ENCODE measurements at places on chromosomes 11 and 22.
A peak's percentile ranks its signal among the peaks of the same experiment; 100 is the strongest.

DNA sequence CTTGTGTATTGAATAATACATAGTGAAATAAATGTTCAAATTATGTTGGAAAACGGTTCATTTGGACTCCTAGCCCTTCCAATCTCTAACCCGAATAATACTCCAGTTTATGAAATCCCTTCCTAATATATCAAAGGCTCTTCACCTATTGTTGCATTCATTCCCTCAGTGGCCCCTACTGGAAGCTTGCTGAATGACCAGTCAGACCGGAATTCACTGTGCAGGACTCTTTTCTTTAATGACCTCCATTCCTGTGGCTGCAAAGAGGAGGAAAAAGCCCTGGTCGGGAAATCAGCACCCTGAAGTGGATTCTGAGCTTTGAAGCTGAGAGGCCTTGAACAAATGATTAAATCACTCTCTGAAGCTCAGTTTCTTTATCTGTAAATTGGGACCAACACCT is 19.1 kb upstream of the RCN1 start:
- DNase-seq = no peak

DNA sequence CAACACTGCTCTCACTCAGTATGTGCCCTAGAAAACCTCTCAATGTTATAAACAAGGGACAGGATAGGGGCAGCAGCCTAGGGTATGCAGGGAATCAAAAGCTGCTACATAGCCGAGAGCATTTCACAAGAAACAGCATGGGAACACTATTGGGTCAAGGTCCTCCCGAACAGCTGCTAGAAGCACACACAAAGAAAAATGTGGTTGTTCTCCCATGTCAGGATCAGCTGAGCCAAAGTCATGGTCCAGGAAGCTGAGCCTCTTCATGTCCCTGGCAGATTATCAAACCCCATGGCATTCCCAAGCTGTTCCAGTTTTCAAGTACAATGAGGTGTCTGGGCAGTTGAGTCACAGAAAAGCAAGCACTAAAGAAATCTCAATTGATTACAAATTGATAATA is 21.0 kb upstream of the GDPD4 start:
- DNase-seq = peak; percentile 9

DNA sequence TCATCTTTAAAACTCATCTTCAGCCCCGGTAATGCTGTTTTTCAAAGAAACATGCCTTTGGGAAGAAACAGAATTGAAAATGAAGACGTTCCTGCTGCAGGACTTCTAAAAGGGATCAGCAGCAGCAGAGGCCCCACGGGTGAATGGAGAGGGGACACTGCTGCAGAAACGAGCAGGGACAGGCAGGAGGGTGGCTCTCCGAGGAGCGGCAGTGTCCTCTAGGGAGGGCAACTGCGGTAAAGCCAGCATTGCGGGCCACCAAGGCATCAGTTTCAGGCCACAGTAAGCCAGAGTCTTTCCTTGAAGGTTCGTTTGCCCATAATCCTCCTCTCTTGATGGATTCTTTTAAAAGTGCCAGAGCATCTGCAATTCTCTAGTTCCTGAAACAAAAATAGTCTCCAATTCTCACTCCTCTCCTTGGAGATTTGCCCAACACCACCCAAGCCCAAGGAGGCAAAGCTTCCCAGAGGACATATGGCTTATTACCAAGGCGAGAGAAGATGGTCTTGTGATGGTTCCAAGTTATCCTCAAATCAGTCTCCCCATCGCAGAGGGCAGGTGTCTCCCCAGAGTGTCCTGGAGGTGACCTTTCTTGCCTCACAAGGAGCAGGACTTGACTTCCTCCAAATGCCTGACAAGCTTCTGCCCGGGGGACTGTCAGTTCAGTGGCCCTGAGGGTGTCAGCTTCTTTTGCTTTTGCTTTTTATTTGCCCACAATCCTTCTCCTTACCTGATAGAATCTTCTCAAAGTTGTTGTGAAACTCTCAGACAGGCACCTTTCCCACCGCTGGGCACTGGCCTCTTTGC is 341.1 kb upstream of the B3GAT1 start:
- DNase-seq = no peak

GRCh38 chr11:34052608-34053160 is 1.2 kb downstream of the CAPRIN1 start:
- no peak for DNase-seq

GRCh38 chr11:131354251-131354701 is 16.1 kb upstream of the NTM start:
- no peak for DNase-seq

- DNase-seq = no peak
These were observed 15.5 kb upstream of the TAB1 start for GRCh38 chr22:39383841-39384625.

Data from hippocampal formation (tissue), 2 donors.